ENCODE measurements at places on chromosomes 3 and 15. TPM values are rescaled to one million over a fixed set of nuclear protein-coding genes. Genes with fewer than 3 reads are reported as not detected.

Gene CHRNA7
- total RNA-seq = 2.6 TPM

Gene C3orf20
- total RNA-seq = 1.1 TPM

Gene CMTM8
- 2.2 TPM for total RNA-seq

Gene TMEM108
- total RNA-seq = 3.8 TPM

Gene DAZL
- total RNA-seq = not detected

Gene RMDN3
- 25.6 TPM for total RNA-seq

Gene PHC3
- total RNA-seq = 117 TPM

Gene SLC51B
- total RNA-seq = not detected

Gene RTP3
- total RNA-seq = not detected

Gene TEX55
- total RNA-seq = not detected

DNA sequence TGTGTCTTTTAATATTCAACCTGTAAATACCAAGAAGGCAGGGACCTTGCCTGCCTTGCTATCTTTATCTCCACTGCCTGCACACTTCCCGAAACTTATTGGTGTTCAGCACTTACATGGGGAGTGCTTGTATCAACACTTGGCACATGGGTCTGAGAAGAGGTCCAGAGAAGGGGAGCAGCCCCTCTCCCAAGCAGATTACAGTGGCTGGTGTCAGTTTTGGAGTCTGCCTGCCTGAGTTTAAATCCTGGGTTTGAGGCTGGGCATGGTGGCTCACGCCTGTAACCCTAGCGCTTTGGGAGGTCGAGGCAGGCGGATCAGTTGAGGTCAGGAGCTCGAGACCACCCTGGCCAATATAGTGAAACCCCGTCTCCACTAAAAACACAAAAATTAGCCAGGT is 20.3 kb downstream of the MESD start:
- DNase-seq = no peak
- no peaks in the 10 kb centered on the region for H3K4me1 ChIP-seq
- H3K27ac ChIP-seq = no peak overlapping the region

DNA sequence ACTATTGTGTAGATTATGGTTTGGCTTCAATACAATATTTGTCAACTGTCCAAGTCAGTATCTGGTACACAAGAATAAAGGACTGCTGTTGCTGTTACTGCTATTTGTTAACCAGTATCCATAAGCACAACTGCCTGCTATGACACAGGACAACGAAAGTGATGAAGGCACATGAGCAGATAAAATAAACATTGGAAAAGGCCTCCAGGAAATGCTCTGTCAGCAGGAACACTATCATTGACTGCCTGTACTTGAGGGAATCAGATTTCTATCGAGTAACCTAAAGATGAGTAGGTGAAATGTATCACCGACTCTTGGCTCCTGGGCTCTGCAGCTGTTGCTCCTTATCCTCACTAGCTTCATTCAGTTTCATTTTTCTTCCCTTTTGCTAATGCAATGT is 56.5 kb downstream of the FMN1 start:
- H3K27ac ChIP-seq = no peak overlapping the region
- no peaks in the 10 kb centered on the region for H3K27me3 ChIP-seq
- DNase-seq = no peak
- no peaks in the 10 kb centered on the region for H3K36me3 ChIP-seq
- H3K4me3 ChIP-seq = no peak overlapping the region

DNA sequence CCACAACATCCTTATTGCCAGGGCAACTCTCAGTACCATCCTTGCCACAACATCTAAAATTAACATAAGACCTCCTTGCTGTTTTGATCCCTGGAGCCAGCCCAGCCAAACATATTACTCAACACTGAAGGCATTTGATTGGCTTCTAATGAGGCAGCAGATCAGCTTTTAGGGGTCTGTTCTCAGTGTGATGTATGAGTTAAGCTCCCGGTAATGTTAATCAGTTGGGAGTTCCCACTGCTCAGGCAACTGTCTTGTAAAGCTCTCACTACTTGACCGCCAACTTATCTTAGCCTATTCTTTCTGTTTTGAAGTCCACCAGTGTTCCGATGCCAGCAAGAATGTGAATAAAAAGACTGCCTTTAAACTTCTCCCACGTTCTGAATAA is 158.9 kb downstream of the FOXB1 start:
- DNase-seq = no peak
- H3K4me1 ChIP-seq = no peaks in the 10 kb centered on the region
- H3K27me3 ChIP-seq = no peaks in the 10 kb centered on the region

DNA sequence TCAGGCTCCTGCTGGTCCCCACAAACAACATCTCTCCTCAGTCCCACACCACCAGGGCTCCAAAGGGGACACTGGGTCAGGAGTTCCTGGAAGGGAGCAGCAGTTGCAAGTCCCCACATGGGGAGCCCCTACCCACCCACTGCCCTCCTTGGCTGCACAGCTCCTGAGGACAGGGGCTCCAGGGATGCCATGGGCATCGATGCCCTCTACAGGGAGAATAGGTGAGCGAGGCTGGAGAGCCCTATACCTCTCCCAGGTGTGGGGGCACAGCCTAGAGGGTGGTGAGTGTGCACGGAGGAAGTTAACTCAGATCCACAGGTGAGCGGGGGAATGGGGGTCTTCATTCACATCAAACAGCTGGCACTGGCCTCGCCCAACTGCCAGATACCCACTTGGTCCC is 141.2 kb upstream of the LINGO1 start:
- no peak overlapping the region for H3K4me3 ChIP-seq
- no peaks in the 10 kb centered on the region for H3K36me3 ChIP-seq
- no peak for DNase-seq
- no peaks in the 10 kb centered on the region for H3K27me3 ChIP-seq
- no peaks in the 10 kb centered on the region for H3K4me1 ChIP-seq

- H3K36me3 ChIP-seq = no peaks in the 10 kb centered on the region
- H3K27ac ChIP-seq = no peak overlapping the region
- no peak overlapping the region for H3K4me3 ChIP-seq
- DNase-seq = no peak
- H3K4me1 ChIP-seq = no peaks in the 10 kb centered on the region
- H3K27me3 ChIP-seq = no peaks in the 10 kb centered on the region
These were observed 492.1 kb downstream of the NLGN1 start for GRCh38 chr3:173889596-173889995.

DNA sequence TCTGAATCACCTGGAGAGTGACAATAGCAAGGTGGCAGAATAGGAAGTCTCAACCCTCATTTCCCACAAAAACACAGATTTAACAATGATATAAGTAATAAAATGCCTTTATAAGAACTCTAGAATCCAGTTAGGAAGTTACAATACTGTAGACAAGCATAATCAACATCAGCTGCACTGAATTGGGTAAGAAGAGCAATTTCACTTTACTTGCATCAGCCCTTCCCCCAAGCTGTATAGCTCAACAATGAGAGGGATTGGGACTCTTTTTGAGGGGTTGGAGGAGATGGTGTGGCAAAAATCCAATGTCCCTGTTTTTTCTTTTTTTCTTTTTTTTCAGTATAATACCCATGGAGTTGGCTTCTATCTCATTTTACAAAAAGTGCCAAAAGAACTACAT is 63.1 kb downstream of the SERP1 start:
- no peaks in the 10 kb centered on the region for H3K27me3 ChIP-seq
- no peak for DNase-seq
- no peaks in the 10 kb centered on the region for H3K36me3 ChIP-seq
- H3K4me1 ChIP-seq = no peaks in the 10 kb centered on the region
- no peak overlapping the region for H3K4me3 ChIP-seq
- no peak overlapping the region for H3K27ac ChIP-seq

DNA sequence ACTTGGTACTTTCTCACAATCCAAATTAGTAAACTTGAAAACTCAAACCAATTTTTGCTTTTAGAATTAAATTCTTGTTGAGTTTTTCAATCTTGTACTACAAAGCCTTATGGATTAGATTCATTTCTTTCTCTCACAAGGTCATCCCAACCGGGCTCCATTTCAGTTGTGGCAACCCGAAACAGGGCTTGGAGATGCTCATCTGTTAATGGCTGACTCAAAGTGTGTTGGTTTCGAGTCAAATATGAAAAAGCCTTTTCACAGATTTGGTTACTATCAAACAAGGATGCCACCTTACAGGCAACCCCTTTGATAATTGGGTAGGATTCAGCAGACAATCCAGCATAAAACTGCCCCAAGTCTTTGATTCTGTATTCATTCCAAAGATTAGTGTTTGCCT is 1.8 kb downstream of the EPM2AIP1 start:
- peaks cover 35% of the 10 kb centered on the region for H3K36me3 ChIP-seq
- no peaks in the 10 kb centered on the region for H3K27me3 ChIP-seq
- peaks cover 75% of the 10 kb centered on the region for H3K4me1 ChIP-seq
- peak overlapping the region; percentile 59 for H3K4me3 ChIP-seq
- H3K27ac ChIP-seq = peak overlapping the region; percentile 99

- H3K36me3 ChIP-seq = no peaks in the 10 kb centered on the region
- H3K27me3 ChIP-seq = no peaks in the 10 kb centered on the region
- no peak overlapping the region for H3K4me3 ChIP-seq
- H3K4me1 ChIP-seq = peaks cover 31% of the 10 kb centered on the region
- H3K27ac ChIP-seq = peak overlapping the region; percentile 17
These were observed 181.8 kb downstream of the MCTP2 start for GRCh38 chr15:94412979-94413746.

DNA sequence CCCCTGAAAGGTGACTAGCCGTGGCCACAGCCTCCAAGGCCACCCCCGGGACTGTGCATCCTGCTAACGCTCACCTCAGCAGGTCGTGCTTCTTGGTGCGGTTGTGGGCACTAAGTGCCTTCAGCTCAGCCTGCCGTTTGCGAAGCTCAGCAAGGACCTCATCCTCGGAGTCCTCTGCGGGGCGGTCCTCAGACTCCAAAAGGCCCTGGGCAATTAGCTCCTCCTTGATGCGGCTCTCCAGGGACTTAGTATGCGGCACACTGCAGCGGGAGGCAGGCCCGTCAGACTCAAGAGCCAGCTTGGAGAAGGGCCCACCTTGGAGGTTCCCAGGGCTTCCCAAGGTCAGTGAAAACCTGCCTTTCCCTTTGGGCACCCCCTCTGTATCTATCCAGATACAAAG is 8.3 kb downstream of the TADA3 start:
- no peak for DNase-seq
- no peak overlapping the region for H3K27ac ChIP-seq
- H3K4me1 ChIP-seq = peaks cover 26% of the 10 kb centered on the region
- H3K27me3 ChIP-seq = no peaks in the 10 kb centered on the region
- no peak overlapping the region for H3K4me3 ChIP-seq

GRCh38 chr15:33309602-33310276 is 1.0 kb upstream of the RYR3 start:
- H3K4me3 ChIP-seq = no peak overlapping the region
- DNase-seq = no peak
- no peaks in the 10 kb centered on the region for H3K4me1 ChIP-seq
- H3K36me3 ChIP-seq = no peaks in the 10 kb centered on the region
- H3K27ac ChIP-seq = no peak overlapping the region

- H3K27ac ChIP-seq = no peak overlapping the region
- no peaks in the 10 kb centered on the region for H3K36me3 ChIP-seq
- no peaks in the 10 kb centered on the region for H3K27me3 ChIP-seq
- no peak overlapping the region for H3K4me3 ChIP-seq
- no peak for DNase-seq
- no peaks in the 10 kb centered on the region for H3K4me1 ChIP-seq
These were observed 74.8 kb upstream of the PRR23C start for GRCh38 chr3:139119331-139120025.

- no peaks in the 10 kb centered on the region for H3K4me1 ChIP-seq
- no peaks in the 10 kb centered on the region for H3K27me3 ChIP-seq
- no peak overlapping the region for H3K27ac ChIP-seq
- H3K36me3 ChIP-seq = peaks cover 68% of the 10 kb centered on the region
- no peak overlapping the region for H3K4me3 ChIP-seq
These were observed 9.7 kb downstream of the NEIL1 start for GRCh38 chr15:75356517-75356916.

- no peaks in the 10 kb centered on the region for H3K27me3 ChIP-seq
- no peaks in the 10 kb centered on the region for H3K4me1 ChIP-seq
- peak; percentile 50 for DNase-seq
These were observed 19.5 kb upstream of the DOCK3 start for GRCh38 chr3:50655009-50655830.

DNA sequence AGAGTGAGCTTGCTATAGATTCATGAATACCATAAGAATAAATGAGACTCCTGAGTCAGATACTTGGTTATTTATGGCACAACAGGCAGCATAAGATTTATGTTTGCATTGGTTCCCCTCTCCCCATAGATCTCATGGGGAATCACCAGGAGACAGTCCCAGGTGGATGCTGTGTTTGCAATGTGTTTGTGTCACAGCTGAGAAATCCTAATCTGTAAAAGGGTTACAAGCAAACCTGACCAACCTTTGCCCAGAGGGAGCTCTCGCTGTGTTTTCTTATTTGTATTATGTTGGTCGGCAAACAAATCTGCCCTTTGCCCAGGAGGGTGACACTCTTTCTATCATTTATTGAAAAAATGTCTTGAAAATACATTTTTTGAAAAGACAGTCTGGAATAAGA is 236.2 kb downstream of the ZPLD1 start:
- no peak overlapping the region for H3K27ac ChIP-seq
- peaks cover 3% of the 10 kb centered on the region for H3K27me3 ChIP-seq
- H3K4me1 ChIP-seq = no peaks in the 10 kb centered on the region
- no peaks in the 10 kb centered on the region for H3K36me3 ChIP-seq
- H3K4me3 ChIP-seq = no peak overlapping the region

DNA sequence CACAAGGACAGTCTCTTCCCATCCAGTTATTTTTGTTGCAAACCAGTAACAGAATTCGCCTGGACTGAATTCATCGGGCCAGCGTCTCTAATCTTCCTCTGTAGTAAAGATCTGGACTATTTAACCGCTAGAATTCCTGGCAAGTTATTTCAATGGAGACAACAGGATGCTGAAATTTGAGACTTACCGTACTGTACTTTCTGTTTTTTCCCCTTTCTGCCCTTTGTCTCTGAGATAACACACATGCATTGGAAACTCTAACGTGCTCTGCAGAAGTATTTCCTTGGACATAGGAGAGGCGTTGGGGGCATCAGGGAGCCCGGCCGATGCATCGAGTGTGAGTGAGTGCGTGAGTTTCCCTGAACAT is 61.5 kb downstream of the ASB7 start:
- H3K27ac ChIP-seq = no peak overlapping the region
- DNase-seq = no peak
- H3K36me3 ChIP-seq = no peaks in the 10 kb centered on the region
- no peaks in the 10 kb centered on the region for H3K27me3 ChIP-seq
- no peaks in the 10 kb centered on the region for H3K4me1 ChIP-seq
- H3K4me3 ChIP-seq = no peak overlapping the region

DNA sequence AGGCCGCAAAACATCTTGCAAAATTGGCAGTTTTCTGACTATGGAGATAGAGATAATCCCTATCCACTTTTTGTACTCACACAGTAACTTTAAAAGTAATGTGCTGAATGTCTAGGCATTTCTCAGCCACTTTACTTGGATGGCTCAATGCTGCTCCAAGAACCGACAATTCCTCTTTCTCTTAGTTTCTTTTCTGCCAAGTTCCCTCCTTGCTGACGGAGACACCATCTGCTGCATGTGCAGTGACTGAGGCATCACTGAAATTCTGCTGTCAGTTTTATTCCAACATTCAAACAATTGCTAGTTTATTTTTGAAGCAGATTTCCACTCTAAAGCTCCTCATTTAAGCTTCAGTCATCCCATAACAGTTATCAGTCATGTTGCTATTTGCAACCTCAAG is 116.0 kb upstream of the RBMS3 start:
- no peak overlapping the region for H3K4me3 ChIP-seq
- H3K27ac ChIP-seq = no peak overlapping the region
- H3K4me1 ChIP-seq = no peaks in the 10 kb centered on the region

GRCh38 chr15:65326818-65327217 is 22.3 kb downstream of the RNU5B-1 start:
- peaks cover 19% of the 10 kb centered on the region for H3K27me3 ChIP-seq
- no peak overlapping the region for H3K4me3 ChIP-seq
- peaks cover 7% of the 10 kb centered on the region for H3K4me1 ChIP-seq
- peak; percentile 27 for DNase-seq

Measured in spleen (tissue), 13 donors.